ENCODE measurements at places on chromosomes 13 and 19.

- DNase-seq, result no peak
Observed at GRCh38 chr13:55000043-55000442, 1971.4 kb downstream of the OLFM4 start.

DNA sequence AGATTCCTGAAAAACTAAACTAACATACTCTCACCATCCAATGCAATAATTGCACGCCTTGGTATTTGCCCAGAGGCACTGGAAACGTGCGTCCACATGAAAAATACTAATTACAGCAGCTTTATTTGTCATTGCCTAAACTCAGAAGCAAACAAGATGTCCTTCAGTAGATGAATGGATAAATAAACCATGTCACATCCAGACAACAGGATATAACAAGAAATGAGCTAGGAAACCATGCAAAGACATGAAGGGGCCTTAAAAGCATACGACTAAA is 25.0 kb downstream of the ELL start:
- no peak for DNase-seq

- no peak for DNase-seq
Observed at GRCh38 chr13:97015661-97016350, 21.5 kb upstream of the OXGR1 start.

- no peak for DNase-seq
Observed at GRCh38 chr19:42277821-42278451, 8.9 kb downstream of the CIC start.

GRCh38 chr13:113639616-113640262 is 18.3 kb downstream of the ATP4B start:
- no peak for DNase-seq

GRCh38 chr13:36884235-36884634 is 35.8 kb downstream of the SMAD9 start:
- no peak for DNase-seq

- DNase-seq, result no peak
Observed at GRCh38 chr13:39881887-39882286, 226.4 kb downstream of the COG6 start.

DNA sequence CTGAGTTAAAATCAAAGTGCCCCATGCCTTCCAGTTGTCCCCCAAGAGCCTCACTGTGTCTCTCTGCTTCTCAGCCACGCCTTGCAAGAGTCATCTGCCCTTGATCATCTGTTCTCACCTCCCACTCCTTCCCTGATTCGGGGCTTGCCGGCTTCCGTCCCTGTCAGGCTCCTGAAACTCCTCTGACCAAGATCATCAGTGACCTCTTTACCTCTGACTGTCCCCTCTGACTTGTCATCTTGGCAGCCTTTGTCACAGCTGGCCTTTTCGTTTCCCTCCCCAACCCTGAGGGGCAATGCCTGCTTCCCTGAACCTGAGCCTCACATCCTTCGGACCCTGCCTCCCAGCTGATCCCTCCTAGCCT is 66.3 kb downstream of the MAP4K1 start:
- DNase-seq, result no peak

DNA sequence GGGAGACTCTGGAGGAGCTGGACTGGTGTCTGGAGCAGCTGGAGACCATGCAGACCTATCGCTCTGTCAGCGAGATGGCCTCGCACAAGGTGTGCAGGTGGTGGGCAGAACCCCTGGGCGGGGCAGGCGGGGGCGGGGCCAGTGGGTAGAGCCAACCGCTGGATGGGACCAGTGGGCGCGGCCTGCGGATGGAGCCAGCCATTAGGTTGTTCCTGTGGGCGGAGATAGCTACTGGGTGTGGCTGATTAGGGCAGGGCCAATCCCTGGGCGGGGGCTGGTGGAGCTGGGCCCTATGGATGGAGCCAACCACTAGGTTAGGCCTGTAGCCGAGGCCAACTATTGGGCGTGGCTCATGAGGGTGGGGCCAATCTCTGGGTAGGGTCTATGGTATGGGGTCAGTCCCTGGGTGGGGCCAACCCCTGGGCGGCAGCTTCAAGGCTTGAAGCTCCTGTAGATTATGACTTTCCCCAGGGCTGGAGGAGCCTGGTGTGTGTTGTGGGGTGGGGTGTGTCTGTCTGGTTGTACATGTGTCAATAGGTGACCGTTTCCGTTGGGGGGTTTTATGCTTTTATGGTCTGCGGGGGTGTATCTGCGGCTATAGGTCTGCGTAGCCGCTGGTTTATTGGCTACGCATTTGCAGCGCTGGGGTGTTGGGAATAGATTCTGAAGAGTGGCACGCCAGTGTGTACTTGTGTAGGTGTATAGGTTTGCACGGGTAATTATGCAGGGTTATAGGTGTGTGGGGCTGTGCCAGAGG is 30.7 kb downstream of the PDE4A start:
- DNase-seq, result no peak

DNA sequence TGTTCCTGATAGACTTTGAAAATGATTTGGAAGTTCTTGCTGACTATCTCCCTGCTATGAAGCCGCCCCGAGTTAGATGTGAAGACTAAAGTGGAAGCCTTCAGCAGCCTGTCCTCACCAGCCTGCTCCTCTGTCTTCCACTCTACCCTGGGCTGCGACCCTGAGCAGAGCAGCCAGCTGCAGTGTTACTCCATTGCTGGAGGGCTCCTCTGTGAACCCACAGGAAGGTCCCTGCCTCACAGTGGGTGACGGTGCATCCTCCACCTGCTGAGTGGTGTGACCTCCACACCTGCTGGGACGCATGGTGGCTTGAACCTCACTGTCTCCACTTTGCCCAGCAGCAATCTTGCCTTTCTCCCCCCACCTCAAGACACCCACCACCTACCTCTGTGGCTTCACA is 116.4 kb downstream of the IRS2 start:
- no peak for DNase-seq

DNA sequence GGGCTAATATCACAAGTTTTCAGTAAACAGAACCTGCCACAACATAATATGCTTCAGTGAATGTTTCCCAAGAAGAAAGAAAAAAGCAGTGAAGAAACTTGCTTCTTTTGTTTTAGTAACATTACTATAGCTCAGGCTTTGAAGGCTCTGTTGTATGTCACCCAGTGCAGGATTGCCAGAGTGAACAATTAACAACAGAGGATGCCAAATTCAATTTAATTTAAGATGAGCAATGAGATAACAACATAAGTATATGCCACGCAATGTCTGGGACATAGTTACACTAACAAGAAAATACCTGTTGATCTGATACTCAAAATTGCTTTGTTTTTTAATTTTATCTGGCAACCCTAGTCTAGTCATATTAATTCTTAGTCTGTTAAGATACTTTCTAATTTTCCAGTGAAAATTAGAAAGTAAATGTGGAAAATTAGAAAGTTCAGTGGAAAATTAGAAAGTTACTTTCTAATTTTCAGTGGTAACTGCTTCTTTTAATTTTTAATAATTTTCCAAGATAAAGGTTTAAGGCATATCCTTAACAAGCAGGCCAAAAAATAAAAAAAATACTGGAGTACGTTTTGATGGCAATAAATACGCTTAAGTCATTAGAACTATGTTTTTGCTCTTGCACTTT is 336.3 kb downstream of the SLITRK6 start:
- no peak for DNase-seq
